Activated naive CD8-positive, alpha-beta T cell treated with anti-CD3 and anti-CD28 coated beads for 36 hours (primary cell): ENCODE measurements at places on chromosomes 16 and 17. TPM values are rescaled to one million over a fixed set of nuclear protein-coding genes. Genes with fewer than 3 reads are reported as not detected.

DNA sequence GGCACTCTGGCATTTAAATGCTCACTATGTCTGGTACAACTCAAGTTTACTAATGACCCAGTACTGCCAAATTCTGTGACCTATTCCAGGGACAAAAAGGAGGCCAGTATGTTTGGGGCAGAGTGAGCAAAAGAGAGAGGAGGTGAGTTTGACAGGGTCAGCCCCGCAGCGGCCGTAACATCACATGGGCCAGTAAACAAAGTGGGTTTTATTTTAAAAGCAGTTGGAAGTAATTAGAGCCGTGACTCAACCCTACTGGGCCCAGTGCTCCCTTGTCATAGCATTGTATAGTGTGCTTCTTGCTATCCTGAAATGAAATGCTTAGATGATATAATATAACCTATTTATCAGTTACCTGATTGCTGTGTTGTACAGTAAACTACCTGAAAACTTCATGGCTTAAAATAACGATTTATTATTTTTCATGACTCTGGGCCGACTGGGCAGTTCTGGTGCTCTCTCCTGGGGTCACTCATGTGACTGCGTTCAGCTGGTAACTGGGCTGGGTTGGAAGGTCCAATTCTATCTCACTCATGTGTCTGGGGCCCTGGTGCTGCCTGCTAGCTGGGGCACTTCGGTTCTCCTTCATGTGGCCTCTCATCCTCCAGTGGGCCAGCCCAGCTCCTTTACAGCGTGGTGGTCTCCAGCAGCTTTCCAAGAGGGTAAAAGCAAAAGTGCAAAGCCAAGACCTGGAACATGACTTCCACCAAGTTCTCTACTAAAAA lies 27.4 kb downstream of the IQCK start:
- no peaks in the 10 kb centered on the region for H3K27me3 ChIP-seq
- no peak for DNase-seq
- H3K4me1 ChIP-seq, result no peaks in the 10 kb centered on the region
- no peak overlapping the region for H3K4me3 ChIP-seq

- DNase-seq, result no peak
- H3K27ac ChIP-seq, result no peak overlapping the region
- H3K4me1 ChIP-seq, result peaks cover 16% of the 10 kb centered on the region
- H3K27me3 ChIP-seq, result peaks cover 32% of the 10 kb centered on the region
- H3K36me3 ChIP-seq, result peaks cover 6% of the 10 kb centered on the region
- H3K4me3 ChIP-seq, result no peak overlapping the region
Observed at GRCh38 chr16:84033251-84034195, 9.1 kb downstream of the SLC38A8 start.

DNA sequence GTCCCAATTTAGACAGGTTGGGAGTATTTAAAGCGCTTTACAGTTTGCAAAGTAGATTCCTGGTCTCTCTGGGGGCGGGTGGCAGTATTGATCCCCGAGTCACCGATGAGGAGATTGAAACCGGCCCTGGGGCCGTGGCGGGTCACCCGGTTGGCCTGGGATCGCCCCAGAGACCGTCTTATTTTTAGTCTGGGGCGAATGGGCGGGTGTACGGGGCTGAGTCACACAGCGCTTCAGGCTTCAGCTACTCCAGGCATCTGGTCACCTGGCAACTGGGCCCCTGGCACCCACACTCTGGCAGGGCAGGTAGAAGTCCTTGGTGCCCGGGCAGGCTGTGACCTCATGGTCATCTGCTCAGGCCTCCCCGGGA lies 669 bp downstream of the MIEF2 start:
- peak; percentile 56 for DNase-seq
- peaks cover 28% of the 10 kb centered on the region for H3K4me1 ChIP-seq
- no peaks in the 10 kb centered on the region for H3K27me3 ChIP-seq
- H3K36me3 ChIP-seq, result peaks cover 2% of the 10 kb centered on the region

DNA sequence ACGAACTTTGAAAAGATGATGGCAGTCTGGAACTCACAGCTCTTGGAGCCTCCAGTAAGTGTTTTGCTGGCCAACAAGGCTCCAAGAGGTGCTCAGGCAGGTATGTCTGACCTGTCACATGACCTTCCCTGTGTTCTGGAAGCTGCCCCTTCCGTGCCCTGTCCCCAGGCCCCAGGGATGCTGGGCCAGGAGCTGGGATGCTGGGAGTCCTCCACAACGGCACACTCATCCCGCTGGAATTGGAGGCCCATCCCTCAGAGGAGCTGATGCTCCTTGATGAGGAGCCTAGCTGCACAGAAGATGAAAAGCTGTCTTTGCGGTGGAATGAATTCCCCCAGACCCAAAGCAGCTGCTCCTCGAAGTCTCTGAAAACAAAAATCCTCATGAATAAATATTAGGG lies 47.8 kb downstream of the HOXB1 start:
- no peaks in the 10 kb centered on the region for H3K36me3 ChIP-seq
- no peak overlapping the region for H3K4me3 ChIP-seq
- peaks cover 27% of the 10 kb centered on the region for H3K4me1 ChIP-seq
- no peak overlapping the region for H3K27ac ChIP-seq

DNA sequence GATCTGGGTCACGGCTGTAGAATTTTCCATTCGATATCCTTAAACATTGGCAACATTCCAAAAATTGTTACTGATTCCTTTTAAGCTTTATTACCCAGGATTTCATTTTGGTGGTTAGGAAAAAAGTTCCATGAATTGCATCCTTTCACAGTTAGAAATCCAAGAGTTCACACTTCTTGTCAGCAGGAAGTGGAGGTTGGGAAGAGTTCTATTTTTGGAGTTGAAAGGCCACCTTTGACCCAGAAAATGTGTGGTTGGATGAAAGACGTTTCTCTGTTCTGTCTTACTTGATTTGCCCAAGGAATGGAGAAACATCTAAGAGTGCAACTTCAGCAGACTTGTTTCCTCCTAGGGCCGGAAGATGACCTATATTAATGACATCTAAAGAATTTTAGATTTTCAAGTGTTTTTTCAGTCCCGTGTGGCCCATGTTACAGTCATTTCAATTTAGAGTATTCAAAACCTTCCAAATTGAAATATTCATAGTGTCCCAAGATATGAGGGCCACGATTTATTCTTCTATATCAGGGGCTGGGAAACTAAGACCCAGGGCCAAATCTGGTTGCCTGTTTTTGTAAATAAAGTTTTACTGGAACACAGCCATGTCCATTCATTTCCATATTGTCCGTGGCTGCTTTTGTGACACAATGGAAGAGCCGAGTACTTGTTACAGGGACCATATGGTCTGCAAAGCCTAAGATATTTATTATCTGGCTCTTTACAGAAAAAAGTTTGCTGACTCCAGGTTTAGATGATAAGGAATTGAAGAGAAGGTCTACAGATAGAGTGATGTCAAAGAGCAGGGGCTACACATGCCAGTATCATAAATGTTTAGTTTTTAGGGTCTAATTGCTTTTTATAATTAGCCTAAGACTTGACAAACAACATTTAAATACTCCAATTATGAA lies 50.2 kb downstream of the CDK5R1 start:
- peaks cover 1% of the 10 kb centered on the region for H3K36me3 ChIP-seq
- H3K4me3 ChIP-seq, result no peak overlapping the region
- DNase-seq, result no peak
- H3K27me3 ChIP-seq, result no peaks in the 10 kb centered on the region

DNA sequence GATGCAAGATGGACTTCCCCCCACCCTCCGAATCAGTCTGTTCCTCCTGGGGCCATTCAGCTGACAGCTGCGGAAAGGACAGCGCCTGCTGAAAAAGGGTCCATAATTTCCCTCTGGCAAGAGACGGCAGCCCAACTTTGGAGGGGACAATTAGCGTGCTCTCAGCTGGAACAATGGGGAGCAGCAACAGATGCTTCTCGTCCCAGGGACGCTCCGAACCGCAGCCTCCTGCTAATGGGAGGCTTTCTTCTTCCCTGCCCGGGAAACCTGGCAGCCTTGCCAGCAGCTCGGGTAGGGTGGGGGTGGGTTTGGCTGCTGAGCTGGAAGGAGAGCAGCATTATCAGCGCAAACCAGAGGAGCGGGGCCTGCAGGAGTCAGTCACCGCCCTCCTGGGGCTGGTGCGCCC lies 500.0 kb upstream of the SALL1 start:
- H3K36me3 ChIP-seq, result no peaks in the 10 kb centered on the region
- DNase-seq, result no peak
- H3K4me1 ChIP-seq, result no peaks in the 10 kb centered on the region
- no peak overlapping the region for H3K27ac ChIP-seq
- no peak overlapping the region for H3K4me3 ChIP-seq

GRCh38 chr17:59723041-59723440 lies 15.6 kb downstream of the VMP1 start:
- no peak overlapping the region for H3K27ac ChIP-seq
- peaks cover 10% of the 10 kb centered on the region for H3K4me1 ChIP-seq
- no peak for DNase-seq
- no peak overlapping the region for H3K4me3 ChIP-seq
- H3K36me3 ChIP-seq, result peaks cover 4% of the 10 kb centered on the region

DNA sequence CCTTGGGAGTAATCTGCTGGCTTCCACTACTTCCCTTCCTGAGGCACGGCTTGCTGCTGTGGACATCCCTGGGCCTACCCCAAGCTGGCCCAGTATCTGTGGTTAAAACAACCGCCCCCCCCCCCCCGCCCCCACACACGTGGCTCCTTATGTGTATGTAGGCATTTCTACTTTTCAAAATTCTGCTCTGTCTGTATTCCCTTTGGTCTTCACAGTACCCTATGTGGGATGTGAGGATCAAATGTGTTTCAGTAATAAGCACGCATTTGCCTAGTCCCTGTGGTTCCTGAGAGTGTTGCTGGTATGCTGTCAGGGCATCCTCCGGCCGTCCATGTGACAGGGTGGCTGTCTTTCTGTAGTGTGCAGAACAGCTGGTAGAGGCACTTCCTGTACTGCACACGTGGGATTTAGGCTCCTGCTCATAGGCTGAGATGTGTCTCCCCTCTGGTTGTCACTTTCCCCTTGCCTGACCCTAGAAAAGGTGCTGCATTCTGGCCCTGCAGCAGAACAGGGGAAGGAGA lies 2.2 kb downstream of the NT5M start:
- H3K4me1 ChIP-seq, result peaks cover 30% of the 10 kb centered on the region
- H3K27me3 ChIP-seq, result no peaks in the 10 kb centered on the region
- peak; percentile 61 for DNase-seq
- peak overlapping the region; percentile 83 for H3K4me3 ChIP-seq
- H3K36me3 ChIP-seq, result peaks cover 8% of the 10 kb centered on the region

- H3K4me3 ChIP-seq, result no peak overlapping the region
- no peak for DNase-seq
- no peaks in the 10 kb centered on the region for H3K4me1 ChIP-seq
Observed at GRCh38 chr16:59204589-59204988, 470.5 kb upstream of the GOT2 start.

- no peaks in the 10 kb centered on the region for H3K4me1 ChIP-seq
- no peaks in the 10 kb centered on the region for H3K27me3 ChIP-seq
- no peak overlapping the region for H3K27ac ChIP-seq
Observed at GRCh38 chr17:11742886-11743285, 144.6 kb downstream of the DNAH9 start.

GRCh38 chr16:56998861-56999260 lies 9.5 kb downstream of the NLRC5 start:
- H3K36me3 ChIP-seq, result peaks cover 49% of the 10 kb centered on the region
- DNase-seq, result no peak
- no peaks in the 10 kb centered on the region for H3K27me3 ChIP-seq
- H3K27ac ChIP-seq, result peak overlapping the region; percentile 89

The ATP2A1 gene
- total RNA-seq, result 2.0 TPM

The KRT40 gene
- not detected for total RNA-seq

The P4HB gene
- total RNA-seq, result 405 TPM

The CCNF gene
- total RNA-seq, result 38.8 TPM

The FOXN1 gene
- total RNA-seq, result not detected
